ENCODE measurements at places on chromosomes 2 and 18.

DNA sequence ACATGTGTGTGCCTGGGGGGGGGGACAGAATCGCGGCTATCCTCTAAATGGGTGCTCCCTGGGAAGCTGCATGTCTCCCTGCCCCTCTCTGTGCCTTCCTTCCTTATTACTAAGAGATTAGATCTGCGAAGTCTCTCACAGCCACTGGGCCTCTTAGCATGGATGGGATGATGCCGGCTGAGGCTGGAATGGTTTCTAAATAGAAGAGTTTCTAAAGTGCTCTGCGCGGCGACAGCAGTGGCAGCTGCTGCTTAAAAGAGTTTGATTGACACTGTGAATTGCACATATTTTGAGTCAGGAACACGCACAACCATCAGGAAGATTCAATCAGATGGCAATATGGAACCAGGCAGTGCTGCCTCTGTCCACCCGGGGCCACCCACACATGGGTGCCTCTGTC is 163.8 kb downstream of the CLIP4 start:
- no peak for DNase-seq

DNA sequence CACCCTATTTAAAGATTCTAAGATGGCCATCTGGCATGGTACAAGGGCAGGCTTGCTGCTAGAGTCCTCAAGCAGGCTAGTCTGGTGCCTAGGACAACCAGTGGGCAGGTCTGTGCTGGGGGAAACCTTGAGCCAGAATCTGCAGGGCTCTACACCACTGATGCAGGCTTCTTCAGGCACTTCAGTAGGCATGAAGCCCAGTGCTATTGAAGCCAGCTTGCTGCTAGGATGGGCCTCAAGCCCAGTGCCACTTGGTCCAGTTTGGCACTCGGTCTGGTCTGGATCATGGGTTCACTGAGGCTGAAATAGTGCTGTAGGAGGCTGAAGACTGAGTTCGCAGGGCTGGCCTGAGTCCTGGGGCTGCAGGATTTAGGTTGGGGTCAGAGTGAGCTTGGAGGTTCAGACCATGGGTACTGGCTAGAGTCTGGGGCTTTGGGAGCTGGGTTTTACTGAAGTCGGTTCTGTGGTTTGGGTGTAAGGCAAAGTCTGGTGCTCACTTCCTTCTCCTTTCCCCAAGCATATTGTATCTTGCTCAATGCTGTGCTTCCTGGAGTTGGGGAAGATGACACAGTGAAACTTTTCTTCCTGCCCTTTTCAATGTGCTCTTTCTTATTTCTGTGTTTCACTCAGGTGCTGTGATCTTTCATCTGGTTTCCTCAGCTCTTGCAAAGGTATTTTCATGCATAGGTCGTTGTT is 41.2 kb downstream of the SP100 start:
- DNase-seq: no peak

DNA sequence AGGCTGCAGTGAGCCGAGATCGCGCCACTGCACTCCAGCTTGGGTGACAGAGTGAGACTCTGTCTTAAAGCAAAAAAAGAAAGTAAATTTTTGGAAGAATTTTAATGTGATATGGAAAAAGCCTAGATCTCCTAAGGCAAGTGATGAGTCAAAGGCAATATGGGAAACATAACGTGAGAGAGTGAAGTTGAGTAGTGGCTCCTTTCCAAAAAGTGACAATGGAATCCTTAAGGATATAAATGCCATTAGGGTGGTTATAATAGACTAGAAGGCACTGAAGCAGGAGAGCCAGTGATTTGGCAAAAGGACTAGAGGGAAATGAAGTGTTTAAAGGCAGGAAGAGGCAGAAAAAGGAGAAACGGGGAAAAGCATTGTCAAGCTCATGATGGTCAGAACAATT is 25.6 kb downstream of the ARHGAP28 start:
- DNase-seq: no peak

GRCh38 chr2:199485732-199486335 is 28.1 kb upstream of the SATB2 start:
- DNase-seq: peak; percentile 67

DNA sequence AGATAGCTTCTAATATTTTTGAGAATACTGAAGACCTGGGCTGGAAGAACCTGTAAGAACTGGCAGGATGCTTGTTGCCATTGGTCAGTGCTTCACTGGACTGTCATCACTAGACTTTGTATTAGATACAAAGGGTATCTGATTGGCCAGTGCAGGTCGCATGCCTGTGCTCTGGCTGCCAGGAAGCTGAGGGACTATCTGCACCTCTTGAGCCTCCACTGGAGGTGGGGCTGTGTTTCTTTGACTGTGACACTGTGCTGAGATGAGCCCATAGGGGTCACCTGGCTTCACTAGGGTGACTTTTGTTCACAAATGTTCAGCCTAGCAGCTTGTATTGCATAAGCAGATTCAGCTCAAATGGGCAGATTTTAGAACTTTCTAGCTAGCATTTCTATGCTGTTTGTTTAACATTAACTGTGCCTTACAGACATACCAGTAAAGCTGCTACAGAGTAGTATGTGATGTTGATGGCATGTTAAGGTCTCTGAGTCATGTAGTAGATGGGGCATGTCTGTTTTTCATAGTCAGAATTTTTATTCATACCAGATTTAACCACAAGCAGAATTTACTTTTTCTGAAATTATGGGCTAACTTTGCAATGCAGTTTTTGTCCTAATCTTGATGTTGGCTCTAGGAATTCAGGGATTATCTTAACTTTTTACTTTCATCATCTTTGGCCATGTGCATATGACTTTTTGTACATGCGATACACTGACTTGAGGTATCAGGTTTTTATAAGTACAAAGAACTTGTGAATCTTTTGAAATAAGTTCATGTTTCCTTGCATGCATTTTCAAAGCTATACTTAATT is 56.1 kb downstream of the RHBDD1 start:
- no peak for DNase-seq

DNA sequence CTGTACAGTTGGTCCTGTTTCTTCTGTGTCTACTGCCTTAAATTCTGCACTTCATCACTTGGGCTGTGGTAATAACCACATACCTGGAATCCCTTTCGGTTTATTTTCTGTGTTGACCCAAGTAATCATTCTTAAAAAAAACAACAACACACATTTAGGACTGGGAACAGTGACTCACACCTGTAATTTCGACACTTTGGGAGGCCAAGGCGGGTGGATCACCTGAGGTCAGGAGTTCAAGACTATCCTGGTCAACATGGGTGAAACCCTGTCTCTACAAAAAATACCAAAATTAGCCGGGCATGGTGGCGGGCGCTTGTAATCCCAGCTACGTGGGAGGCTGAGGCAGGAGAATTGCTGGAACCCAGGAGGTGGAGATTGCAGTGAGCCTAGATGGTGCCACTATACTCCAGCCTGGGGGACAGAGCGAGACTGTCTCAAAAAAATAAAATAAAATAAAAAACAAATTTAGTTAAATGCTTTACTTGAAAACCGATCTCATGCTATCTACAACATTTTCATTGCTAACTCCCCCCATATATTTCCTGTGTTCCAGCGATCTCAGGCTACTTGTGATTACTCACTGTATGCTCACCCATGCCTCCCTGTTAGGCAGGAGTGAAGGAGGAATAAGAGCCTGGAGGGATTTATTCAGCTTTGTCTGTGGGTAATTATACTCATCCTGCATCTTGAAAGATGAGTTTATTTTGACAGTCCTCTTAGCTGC is 18.2 kb downstream of the ACSL3 start:
- no peak for DNase-seq

GRCh38 chr2:41741951-41742595 is 305.7 kb upstream of the PKDCC start:
- DNase-seq: no peak

GRCh38 chr2:9753665-9754531 is 89.4 kb upstream of the TAF1B start:
- DNase-seq: no peak

GRCh38 chr2:223095207-223095606 is 43.2 kb downstream of the KCNE4 start:
- DNase-seq: no peak

GRCh38 chr2:157329524-157329923 is 3.9 kb upstream of the ERMN start:
- no peak for DNase-seq

DNA sequence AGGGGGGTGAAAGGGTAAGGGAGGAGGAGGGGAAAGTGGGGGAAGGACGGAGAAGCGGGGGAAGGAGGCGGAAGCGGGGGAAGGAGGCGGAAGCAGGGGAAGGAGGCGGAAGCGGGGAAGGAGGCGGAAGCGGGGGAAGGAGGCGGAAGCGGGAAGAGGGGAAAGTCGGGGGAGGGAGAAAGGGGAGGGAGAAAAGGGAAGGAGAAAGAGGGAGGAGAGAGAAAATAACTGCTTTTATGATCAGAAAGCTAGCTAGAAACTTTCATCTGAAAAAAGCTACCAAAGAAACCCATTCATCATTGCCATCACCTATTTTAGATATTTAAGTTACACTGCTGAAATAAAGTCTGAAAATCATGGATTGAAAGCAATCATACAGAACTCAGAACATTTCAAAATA is 72.5 kb downstream of the USP34 start:
- peak; percentile 11 for DNase-seq

- DNase-seq: no peak
These were observed 5.0 kb downstream of the C1D start for GRCh38 chr2:68057658-68058396.
